ENCODE measurements at places on chromosomes 7 and 10.

GRCh38 chr7:56121440-56121839, 5.2 kb upstream of the NUPR2 start:
- DNase-seq = no peak

DNA sequence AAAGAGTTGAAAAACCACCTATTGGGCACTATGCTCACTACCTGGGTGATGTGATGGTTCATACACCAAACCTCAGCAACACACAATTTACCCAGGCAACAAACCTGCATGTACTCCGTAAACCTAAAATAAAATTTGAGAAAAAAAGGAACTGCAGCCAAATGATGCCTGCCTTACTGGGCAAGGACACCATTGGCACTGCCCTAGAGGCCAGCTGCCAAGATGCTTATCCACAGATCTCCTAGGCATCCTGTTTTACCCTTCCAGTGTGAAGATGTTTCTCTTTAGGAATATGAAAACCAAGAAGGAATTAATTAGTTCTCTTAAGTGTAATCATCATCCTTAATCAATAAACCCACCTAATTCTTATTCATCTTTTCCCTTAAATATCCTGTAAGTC, 133.4 kb downstream of the ABCA13 start:
- no peak for DNase-seq

DNA sequence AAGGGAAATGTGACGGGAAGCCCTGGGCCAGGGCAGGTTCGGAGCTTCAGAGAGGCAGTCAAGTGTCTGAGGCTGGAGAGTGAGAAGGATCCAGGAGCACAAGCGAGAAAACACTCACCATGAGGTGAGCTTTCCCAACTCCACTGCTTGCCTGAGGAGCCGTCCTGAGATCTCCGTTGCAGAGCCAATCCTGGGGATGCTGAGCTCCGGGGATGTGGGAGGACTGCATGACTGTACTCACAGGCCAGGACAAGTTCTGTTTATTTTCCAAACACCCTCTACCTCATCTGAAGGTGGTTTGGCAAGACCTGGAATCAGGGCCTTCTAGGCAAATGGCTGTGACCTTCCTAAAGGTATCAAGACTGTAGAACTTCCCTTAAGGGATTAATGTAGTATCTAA, 38.7 kb downstream of the GLI3 start:
- no peak for DNase-seq

GRCh38 chr7:96910486-96910885, 94.9 kb upstream of the DLX6 start:
- DNase-seq = no peak

- no peak for DNase-seq
These were observed at the start of gene NANOS1 for GRCh38 chr10:119029613-119030420. Gene NANOS1 (plus strand): TSS chr10:119029714. CDS start chr10:119029802, 88 bp downstream.

- DNase-seq = no peak
These were observed 170.8 kb downstream of the RNF216 start for GRCh38 chr7:5610500-5611186.
